ENCODE measurements at places on chromosomes 2 and 18.

DNA sequence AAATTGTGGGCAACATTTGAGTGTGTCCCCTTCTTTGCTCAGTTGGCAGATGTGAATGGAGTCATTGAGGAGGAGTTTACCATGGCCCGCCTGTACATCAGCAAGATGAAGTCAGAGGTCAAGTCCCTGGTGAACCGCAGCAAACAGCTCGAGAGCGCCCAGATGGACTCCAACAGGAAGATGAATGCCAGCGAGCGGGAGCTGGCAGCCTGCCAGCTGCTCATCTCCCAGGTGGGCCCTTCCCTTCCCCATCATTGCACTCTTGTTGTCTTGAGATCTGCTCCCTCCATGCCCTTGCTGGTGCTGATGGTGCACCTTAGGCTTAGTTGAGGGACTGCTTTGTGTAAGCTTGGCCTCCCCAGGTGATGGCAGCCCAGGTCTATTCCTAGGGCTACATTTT, 47.5 kb upstream of the LYPD6B start:
- no peak for DNase-seq

GRCh38 chr2:127145280-127145895, 38.4 kb upstream of the BIN1 start:
- DNase-seq = no peak

DNA sequence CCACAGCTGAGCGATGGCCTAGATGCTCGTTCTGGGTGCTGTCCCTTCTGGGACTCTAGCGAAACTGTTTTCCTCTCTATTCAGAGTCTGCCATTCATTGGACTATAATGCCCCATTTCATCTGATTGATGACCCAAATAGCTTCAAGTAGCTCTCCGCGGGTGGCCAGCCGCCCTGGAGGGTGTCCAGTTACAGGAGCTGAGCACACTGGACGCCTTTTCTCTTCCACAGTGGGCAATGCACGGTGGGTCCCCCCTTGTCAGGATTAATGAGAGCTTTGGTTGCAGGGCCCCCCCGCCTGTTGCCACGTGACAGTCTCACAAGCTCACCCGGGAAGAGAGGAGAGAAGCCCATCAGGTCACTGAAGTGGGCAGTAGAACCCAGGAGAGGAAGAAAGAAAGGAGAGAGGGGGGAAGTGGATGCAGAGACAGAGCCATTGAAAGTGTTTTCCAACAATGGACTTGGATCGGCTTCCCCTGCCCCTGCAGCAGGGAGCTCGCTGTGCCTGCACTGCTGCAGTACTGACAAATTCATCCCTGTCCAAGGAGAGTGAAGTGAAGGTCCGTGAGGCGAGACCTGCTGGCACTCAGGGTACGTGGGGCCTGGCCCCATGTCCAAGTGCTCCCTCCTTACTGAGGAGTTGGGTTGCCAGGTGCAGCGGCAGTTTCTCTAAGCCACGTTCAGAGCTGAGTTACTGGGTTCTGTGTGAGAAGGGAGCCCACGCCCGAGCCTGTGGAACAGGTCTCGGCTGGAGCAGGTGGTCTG, 44.8 kb downstream of the DIPK1C start:
- no peak for DNase-seq

DNA sequence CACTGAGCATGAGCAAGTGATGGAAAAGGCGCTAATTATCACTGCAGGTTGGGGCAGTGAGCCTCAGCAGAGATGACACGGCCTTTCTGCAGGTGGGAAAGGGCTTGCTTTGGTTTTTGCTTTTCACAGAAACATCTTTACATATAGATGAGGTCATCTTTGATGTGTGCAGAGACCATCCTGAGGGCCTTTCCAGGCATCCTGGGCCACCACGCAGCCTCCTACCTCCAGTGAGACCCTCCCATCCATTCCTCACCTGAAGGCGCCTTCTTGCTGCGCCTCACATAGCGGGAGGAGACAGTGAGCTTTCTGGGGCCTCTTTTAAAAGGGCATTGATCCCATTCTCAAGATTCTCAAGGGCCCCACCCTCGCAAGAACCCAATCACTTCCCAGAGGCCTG, 235.3 kb upstream of the RAB6C start:
- no peak for DNase-seq

- DNase-seq = no peak
Observed at GRCh38 chr18:69557282-69557681, 156.6 kb downstream of the DOK6 start.

- no peak for DNase-seq
Observed at GRCh38 chr2:22124003-22124402, 1000.2 kb downstream of the TDRD15 start.

DNA sequence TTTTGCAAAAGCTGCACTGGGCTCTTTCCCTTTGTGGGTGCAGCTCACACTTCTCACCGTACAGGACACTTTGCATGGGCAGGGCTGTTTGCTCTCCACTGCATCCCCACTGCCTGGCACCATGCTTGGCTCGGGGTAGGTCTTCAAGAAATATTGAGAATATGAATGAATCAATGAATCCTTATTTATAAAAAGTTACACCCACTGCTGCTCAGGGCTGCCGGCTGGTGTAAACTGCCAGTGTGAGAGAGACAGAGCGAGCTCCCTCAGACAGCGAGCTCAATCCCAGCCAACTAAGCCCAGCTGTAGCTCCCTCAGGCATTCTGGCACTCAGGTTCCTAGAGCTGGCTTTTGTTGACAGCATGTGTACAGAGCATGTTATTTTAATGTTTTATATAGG, 3.4 kb downstream of the TMEM185B start:
- DNase-seq = no peak

DNA sequence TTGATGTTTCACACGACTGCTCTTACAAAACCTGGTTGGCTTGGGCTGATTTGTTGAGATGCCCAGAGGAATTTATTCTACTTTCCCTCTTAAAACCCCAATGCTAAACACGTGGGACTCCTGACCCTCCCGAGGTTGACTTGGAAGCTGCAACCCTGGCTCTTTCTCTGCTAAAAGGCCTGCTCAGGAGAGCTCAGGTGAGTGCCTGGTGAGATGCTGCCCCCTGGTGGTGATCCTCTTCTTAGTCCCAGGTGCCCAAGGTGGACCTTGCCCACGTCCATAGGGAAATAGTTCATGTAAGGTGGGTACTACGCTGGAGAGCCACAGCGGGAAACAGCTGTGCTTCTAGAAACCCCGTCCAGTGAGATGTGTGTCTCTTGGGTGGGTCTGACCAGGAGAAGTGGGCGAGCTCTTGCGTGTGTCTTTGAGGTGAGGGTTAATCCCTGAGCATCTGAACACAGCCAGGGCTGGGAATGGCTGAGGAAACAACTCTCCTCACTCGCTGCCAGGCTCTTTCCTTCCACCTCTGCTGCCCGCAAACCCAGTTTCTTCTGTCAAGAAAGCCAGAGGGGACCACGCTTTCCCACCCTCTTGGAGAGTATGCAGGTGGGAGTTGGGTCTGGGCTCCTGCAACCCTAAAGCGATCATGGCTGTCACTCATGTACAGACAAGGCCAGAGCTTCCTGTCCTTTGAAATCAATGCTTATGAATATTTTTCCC, 25.5 kb upstream of the PXDN start:
- DNase-seq = peak; percentile 11

DNA sequence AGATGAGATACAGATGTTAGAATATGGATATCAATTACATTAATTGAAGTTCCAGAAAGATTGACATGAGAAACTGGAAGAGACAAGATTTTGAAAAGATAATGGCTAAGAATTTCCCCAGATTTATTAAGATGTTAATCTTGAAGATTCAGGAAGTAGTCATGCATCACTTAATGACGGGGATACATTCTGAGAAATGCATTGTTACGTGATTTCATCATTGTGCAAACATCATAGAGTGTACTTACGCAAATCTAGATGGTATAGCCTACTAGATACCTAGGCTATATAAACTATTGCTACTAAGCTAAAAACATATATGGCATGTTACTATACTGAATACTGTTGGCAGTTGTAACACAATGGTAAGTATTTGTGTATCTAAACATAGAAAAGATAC, 6.8 kb upstream of the CHMP3 start:
- no peak for DNase-seq

DNA sequence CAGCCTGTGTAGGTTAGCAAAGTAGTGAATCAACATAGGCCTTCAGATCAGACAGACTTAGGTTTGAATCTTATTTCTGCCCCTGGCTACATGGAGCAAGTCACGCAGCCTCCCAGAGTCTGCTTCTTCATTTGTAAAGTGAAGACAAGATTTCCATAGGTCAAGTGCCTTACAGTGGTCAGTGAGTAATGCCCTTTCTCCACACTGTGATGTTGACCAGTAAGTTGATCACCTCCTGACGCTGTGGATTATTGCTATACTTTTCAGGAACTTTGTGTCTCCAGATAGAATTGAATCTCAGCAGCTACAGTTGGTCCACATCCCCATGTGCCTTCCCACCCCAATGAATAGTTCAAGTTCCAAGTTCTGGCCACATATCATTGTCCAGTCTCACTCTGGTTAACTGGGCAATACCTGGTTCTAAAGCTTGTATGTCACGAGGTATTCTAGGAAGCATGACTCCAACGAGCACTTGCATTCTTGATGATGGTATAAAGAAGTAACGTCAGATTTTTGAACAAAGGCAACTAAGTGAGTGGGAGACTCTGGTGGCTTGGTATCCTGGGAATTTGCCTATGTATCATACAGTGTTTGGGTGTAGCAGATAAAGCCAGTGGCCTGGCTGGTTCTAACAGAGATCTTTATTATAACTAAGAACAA, 2.1 kb upstream of the CLIP4 start:
- no peak for DNase-seq

DNA sequence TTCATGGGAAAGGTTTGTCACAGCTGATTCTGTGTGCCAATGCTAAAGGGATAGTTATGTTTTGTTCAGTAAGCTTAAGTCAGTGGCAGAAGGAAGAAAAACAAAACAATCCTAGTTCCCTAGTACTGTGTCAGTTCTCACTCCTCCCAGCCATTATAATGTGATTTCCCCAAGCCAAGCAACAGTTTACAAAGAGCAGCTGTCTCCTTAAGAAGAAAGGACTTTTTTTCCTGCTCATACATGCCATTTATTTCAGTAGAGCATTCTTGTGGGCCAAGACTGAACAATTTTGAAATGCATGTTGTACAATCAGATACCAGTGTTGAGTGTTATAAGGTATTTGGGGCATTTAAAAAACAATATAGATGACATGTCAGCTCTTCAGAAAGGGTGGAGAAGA, 52.1 kb downstream of the NEMP2 start:
- DNase-seq = no peak

GRCh38 chr18:74375999-74376398, 60.4 kb downstream of the C18orf63 start:
- no peak for DNase-seq

DNA sequence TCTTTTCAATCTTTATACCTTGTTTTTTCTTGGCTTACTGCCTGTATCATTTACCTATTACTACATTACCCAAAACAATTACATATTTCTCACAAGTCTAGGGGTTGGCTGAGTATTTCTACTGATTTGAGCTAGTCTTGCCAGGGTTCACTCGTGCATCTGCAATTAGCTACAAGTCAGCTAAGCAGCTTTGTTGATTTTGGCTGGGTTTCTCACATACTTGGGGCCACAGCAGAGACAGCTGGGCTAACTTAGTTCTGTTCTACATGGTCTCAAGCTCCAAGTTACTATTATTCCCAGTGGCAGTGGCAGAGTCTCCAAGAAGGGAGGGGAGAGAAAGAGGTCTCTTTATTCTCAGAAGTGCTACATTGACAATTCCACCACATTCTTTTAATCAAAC, 54.7 kb upstream of the SP5 start:
- DNase-seq = no peak

DNA sequence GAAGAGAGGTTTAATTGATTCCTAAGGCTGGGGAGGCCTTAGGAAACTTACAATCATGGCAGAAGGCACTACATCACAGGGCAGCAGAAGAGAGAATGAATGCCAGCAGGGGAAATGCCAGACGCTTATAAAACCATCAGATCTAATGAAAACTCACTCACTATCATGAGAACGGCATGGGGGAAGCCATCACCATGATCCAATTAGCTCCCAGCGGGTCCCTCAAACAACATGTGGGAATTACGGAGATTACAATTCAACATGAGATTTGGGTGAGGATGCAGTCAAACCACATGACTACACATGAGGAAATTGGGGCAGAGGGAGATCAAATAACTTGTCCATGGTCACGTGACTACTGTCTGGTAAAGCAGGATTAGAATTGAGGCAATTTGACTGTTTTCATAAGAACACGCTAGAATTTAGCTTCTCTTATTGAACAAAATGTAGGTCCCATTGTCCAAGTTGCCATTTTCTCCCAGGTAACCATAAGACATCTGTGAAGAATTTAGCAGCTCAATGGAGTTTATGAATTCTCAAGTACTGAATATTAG, 445.1 kb upstream of the CDH20 start:
- DNase-seq = no peak

GRCh38 chr18:31516437-31516836, 18.5 kb downstream of the DSG2 start:
- DNase-seq = no peak

DNA sequence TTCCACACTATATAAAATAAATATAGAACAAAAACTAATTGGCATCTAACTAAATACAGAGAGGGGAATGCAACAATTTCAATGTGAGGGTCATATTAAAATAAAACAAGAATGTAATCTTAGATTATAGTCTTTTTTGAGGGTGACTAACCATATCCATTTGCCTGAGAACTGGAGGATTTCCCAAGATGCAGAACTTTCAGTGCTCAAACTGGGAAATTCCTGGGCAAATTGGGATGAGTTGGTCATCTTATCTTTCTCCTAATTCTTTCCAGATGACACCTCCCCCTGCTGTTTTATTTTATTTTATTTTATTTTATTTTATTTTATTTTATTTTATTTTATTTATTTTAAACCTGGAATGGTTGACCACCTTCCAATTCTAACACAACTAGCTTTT, 846.2 kb downstream of the SLC4A3 start:
- DNase-seq = no peak

GRCh38 chr2:25373269-25373981, 31.7 kb upstream of the DNMT3A start:
- DNase-seq = no peak

DNA sequence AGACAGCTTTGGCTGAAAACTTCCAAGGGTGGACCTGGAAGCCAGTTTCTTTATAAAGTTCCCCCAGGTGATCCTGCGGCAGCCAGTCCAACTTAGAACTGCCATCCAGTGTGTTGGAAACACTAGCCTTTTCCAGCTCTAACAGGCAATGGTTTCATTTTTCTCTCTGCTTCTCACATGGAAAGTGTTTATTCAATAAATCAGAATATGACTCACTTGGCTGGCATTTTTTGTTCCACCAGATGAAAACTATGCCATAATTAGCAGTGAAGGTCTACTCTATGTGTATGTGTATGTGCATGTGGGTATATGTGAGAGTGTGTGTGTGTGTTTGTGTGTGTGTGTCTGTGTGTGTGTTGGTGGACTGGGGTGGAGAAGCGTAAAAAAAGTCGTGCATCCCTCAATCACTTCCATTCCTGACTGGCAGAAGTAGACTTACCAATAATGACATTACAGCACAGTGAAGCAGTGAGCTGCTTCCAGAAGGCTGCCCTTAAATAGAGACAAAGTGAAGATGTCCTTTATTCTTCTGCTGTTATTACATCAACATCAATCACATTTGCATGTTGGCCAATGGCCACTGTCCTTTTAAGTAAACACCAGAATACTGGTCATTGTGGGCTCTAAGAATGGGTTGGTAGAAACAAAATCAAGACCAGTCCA, 90.9 kb upstream of the SETBP1 start:
- no peak for DNase-seq

- DNase-seq = no peak
Observed at GRCh38 chr18:6737833-6738232, 8.3 kb downstream of the ARHGAP28 start.

Data from stimulated activated CD4-positive, alpha-beta T cell treated with anti-CD3 and anti-CD28 coated beads, Interleukin-1b, Interleukin-23, amount 100 ng/mL, for 1 hour (primary cell).